GM12892 (cell line): ENCODE measurements at places on chromosomes 13 and 19.
A peak's percentile ranks its signal among the peaks of the same experiment; 100 is the strongest.

GRCh38 chr13:86810361-86810760 lies 860.8 kb upstream of the SLITRK5 start:
- DNase-seq = no peak

- no peak for DNase-seq
These were observed 482.0 kb downstream of the PCDH20 start for GRCh38 chr13:60933638-60934037.

- DNase-seq = no peak
These were observed 68.1 kb upstream of the SLC10A2 start for GRCh38 chr13:103134271-103134670.

GRCh38 chr19:31066385-31066784 lies 282.9 kb downstream of the TSHZ3 start:
- no peak for DNase-seq

- no peak for DNase-seq
These were observed 16.2 kb upstream of the PRODH2 start for GRCh38 chr19:35828692-35829301.

DNA sequence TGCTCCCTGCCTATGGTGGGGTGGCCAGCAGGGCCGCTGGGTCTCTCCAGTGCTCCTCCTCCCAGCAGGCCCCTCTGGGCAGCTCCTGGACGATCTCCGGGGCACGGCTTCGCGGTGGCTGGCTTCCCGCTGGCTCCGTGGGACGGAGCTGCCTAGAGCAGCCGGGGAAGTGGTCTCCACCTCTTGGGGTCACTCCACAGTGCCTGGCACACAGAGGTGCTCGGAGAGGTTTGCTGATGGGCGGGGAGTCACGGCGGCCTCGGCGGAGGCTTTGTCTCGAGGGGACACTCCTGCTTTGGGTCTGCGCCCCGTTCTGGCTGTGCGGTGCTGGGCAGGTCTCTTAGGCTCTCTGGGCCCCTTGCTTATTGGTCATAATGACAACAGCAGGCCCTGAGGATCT lies 9.9 kb upstream of the CACTIN start:
- DNase-seq = no peak

DNA sequence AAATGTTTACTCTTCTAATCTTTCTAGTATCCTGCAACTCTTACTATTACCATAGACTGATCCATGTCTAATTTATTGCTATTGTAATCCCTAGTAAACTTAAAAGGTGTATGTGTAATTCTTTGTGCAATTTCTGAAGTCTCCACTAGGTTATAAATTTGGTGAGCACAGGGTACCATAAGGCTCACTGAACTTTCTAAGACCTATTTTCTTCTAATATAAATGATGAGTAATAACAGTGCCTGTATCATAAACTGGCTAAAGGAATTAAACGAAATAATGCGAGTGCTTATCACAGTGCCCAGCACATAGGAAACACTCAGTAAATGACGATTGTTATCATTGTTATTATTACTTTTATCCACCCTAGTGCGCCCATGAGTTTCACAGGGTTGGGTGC lies 119.1 kb downstream of the KLF12 start:
- no peak for DNase-seq

GRCh38 chr13:98585946-98586345 lies 9.0 kb upstream of the STK24 start:
- no peak for DNase-seq

DNA sequence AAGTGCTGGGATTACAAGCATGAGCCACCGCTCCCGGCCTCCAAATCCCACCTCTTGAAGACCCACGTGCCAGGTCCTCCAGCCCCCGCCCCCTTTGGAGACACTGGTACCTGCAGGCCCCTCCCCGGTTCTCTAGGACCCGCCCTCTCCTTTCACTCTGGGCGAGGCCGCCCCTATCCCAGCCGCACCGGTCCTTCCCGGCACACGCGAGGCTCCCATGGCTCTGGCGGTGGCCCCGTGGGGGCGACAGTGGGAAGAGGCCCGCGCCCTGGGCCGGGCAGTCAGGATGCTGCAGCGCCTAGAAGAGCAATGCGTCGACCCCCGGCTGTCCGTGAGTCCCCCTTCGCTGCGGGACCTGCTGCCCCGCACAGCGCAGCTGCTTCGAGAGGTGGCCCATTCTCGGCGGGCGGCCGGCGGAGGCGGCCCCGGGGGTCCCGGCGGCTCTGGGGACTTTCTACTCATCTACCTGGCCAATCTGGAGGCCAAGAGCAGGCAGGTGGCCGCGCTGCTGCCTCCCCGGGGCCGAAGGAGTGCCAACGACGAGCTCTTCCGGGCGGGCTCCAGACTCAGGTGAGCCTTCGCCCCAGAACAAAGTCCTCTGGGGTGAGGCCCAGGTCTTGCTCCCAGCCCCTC lies at the start of gene CBLC:
TSS of gene CBLC (plus strand) at position 176 of the 633 bp plus-strand sequence. CDS start at position 218, 42 bp downstream.
- no peak for DNase-seq

DNA sequence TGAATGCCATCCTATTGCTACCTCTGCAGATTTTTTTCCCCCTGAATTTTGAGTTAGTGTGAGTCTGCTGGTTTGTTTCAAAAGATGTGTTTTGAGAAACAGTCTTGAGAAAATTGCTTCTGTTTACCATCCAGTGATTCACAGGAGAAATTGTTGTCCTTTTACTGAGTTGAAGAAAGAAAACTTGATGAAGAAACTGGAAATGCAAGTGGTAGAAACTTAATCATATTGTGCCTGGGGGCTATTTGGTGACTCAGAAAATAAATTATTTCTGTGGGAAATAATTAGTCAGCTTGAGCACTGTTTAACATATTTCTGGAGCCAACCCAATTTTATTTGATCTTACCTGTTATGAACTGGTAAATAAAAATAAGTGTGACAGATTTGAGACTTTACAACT lies 35.4 kb downstream of the PAN3 start:
- no peak for DNase-seq

- peak; percentile 9 for DNase-seq
These were observed 717 bp downstream of the EEF2 start for GRCh38 chr19:3984584-3984907.

DNA sequence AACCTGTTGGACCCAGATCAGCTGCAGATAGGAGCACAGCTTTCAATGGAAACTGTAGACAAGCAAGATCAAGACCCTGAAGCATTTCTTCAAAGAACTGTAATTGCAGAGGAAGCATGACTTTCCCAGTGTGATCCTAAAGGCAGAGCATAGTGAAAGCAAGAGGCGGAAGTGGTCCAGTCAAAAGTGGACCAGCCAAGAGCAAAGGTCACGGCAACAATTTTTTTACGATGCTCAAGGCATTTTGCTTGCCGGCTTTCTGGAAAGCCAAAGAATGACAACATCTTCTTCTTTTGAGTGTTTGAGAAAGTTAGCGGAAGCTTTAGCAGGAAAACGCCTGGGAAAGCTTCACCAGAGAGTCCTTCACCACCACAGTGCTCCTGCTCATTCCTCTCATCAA lies 111.6 kb downstream of the RNF17 start:
- DNase-seq = no peak

GRCh38 chr13:97165502-97166425 lies 56.4 kb upstream of the MBNL2 start:
- DNase-seq = no peak

DNA sequence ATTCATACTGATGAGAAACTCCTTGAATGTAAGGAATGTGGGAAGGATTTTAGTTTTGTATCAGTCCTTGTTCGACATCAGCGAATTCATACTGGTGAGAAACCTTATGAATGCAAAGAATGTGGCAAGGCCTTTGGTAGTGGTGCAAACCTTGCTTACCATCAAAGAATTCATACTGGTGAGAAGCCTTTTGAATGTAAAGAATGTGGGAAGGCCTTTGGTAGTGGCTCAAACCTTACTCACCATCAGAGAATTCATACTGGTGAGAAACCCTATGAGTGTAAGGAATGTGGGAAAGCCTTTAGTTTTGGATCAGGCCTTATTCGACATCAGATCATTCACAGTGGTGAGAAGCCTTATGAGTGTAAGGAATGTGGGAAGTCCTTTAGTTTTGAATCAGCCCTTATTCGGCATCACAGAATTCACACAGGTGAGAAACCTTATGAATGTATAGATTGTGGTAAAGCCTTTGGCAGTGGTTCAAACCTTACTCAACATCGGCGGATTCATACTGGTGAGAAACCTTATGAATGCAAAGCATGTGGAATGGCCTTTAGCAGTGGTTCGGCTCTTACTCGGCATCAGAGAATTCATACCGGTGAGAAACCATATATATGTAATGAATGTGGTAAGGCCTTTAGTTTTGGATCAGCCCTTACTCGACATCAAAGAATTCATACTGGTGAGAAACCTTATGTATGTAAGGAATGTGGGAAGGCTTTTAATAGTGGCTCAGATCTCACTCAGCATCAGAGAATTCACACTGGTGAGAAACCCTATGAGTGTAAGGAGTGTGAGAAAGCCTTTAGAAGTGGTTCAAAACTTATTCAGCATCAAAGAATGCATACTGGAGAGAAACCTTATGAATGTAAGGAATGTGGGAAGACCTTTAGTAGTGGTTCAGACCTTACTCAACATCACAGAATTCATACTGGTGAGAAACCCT lies 26.6 kb downstream of the ZNF345 start:
- no peak for DNase-seq

GRCh38 chr13:59674616-59675015 lies 489.1 kb downstream of the DIAPH3 start:
- DNase-seq = no peak

DNA sequence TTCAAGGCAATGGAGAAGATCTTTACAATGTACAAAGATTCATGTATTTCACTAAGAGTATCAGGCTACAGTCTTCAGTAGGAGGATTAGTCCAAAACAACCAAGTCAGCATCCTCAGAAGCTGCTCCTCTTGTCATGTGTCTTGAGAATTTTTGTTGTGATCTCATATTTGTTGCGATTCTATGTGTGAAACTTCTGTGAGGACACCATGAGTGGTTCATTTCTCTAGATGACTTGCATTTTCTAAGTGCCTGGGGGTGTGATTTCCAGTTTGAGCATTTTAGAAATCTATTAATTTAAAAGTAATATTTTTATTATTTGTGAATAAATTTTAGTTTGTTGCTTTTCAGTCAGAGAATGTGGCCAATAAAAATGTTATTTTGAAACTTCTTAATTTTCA lies 94.5 kb downstream of the RAP2A start:
- no peak for DNase-seq

- no peak for DNase-seq
These were observed 2.6 kb upstream of the DOHH start for GRCh38 chr19:3503036-3503572.

- DNase-seq = no peak
These were observed 353.4 kb downstream of the OLFM4 start for GRCh38 chr13:53382008-53382407.

DNA sequence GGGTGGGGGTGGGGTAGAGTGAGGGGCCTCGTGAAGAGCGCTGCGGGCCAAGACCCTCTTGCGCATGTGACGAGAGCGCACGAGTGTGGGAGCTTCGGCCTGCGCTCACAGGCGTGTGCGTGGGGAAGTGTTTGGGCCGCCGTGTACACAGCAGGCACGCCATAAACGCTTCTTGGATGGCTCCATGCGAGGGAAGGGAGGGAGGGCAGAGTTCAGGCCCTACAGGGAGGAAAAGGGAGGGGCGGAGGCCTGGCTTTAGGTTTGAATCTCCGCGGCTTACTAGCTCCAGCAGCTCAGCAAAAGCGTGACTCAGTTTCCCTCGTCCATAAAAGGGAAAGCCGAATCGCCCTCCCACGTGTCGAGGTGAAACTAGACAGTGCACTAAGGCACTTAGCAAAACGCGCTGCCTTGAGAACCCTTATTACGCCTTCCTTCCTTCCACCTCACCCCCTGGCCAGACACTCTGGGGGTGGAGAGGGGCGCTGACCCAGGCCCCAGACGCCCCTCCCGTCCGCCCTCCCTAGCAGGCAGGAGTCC lies 12.5 kb downstream of the GADD45B start:
- DNase-seq = no peak

DNA sequence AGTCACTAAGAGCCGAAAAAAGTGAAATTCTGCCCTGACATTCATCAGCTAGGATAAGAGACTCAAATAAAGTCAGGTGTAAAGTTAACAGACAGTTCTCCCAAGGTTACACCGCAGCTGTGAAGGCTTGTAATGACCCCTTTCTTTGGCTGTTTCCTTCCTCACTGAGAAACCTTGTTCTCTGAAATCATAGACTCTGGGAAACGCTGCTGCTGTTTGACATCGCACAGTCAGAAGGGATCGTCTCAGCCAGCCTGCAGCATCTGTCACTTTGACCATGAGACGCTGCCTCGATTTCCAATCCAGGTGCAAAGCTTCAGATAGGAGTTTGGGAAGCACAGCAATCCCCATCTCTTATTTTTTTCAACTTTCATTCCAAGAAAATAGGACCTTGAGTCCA lies 678 bp downstream of the BCAT2 start:
- DNase-seq = no peak

- peak; percentile 50 for DNase-seq
These were observed 1.1 kb downstream of the NAXD start for GRCh38 chr13:110616103-110617101.

- DNase-seq = no peak
These were observed 13.7 kb upstream of the SIGLEC10 start for GRCh38 chr19:51431124-51431523.

DNA sequence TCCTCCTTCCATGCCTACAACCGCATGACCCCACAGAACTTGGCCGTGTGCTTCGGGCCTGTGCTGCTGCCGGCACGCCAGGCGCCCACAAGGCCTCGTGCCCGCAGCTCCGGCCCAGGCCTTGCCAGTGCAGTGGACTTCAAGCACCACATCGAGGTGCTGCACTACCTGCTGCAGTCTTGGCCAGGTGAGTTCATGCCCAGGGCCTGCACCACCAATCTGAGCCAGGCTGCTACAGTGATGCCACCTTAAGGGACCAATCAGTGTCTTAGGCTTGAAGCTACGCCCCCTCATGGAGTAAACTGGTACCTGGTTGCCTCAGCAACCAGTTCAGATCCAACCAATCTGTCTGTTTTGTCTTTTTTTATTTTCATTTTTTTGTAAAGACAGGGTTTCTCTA lies 5.2 kb downstream of the SYDE1 start:
- DNase-seq = no peak

DNA sequence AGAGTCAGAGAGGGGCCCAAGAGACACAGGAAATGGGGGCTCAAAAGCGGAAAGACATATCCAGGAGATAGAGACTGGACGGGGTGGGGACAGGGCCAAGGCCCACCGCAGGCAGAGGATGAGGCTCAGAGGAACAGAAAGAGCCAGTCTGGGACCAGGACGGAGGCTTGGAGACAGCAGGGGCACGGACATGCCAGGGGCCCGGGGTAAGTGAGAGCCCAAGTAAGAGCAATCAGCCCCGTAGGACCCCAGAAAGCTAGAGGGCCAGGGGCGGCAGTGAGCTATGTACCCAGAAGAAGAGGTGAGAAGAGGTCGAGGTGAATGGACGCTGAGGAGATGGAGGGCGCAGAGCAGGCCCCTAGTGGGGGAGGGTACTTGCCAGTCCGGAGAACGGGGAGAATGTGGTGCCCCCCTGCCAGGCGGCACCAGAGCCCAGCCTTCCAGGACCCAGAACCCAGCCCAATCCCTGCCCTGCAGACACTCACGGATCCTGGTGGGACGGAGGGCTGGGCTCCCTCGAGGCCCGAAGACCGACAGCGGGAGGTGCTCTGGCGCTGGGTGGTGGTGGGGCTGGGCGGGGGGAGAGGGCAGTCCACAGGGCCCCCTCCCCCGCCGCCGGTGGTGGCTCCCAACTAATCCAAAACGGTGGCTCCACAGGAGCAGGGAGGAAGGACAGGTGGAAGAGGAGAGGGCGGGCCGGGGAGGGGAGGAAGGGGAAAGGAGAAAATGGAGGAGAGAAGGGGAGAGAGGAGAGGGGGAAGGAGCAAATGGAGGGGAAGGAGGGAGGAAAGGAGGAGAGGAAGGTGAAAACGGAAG lies 1.0 kb downstream of the GRIK5 start:
- DNase-seq = no peak

GRCh38 chr19:18415178-18415867 lies 3.9 kb upstream of the SSBP4 start:
- no peak for DNase-seq

- no peak for DNase-seq
These were observed 2.1 kb downstream of the SPATA13 start for GRCh38 chr13:24162604-24163003.
